ENCODE measurements at places on chromosomes 1 and 21.

DNA sequence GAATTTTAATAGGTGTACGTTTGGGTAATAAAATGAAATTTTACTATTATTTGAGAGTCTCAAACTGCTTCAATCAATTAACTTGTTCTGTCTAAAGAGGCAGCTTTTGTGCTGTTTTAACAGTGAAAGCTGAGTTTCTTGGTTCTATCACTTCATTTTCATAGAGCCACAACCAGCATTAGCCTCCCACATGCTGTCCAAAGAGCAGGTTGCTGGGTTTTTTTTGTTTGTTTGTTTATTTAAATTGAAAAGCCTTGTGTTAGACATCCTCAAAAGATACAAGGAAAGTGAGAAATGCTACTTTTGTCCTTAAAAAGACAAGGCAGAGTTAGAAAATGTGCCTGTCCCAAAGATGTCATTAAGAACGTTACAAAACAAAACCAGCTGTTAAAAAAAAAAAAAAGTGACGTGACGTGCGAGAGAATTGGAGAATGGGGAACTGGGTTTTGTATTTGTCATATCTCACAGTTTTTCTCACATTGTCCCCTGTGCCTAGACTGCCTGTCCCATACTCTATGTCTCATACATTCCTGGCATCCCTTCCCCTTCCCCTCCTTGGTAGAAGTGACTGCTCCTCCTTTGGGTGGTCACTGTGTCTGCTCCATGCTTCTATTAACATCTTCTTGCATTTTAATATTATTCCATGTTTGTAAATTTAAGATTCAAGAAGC, 63.1 kb upstream of the CD34 start:
- DNase-seq, result no peak

DNA sequence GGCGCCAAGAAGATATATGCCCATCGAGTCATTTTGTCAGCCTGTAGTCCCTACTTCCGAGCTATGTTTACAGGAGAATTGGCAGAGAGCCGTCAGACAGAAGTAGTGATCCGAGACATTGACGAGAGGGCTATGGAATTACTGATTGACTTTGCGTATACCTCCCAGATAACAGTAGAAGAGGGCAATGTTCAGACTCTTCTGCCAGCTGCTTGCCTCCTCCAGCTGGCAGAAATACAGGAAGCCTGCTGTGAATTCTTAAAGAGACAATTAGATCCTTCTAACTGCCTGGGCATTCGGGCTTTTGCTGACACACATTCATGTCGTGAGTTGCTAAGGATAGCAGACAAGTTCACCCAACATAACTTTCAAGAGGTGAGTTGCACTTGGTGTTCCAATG, 19.1 kb downstream of the KLHL20 start:
- DNase-seq, result no peak

- DNase-seq, result no peak
Measured at GRCh38 chr1:192061556-192061955, 96.7 kb upstream of the RGS18 start.

GRCh38 chr1:211735208-211736170, 60.1 kb upstream of the NEK2 start:
- DNase-seq, result no peak

GRCh38 chr21:46489800-46490199, 31.1 kb downstream of the DIP2A start:
- DNase-seq, result no peak

- no peak for DNase-seq
Measured at GRCh38 chr21:22743085-22743484, 1744.9 kb downstream of the NCAM2 start.

GRCh38 chr1:245707941-245708340, 553.2 kb downstream of the KIF26B start:
- no peak for DNase-seq

DNA sequence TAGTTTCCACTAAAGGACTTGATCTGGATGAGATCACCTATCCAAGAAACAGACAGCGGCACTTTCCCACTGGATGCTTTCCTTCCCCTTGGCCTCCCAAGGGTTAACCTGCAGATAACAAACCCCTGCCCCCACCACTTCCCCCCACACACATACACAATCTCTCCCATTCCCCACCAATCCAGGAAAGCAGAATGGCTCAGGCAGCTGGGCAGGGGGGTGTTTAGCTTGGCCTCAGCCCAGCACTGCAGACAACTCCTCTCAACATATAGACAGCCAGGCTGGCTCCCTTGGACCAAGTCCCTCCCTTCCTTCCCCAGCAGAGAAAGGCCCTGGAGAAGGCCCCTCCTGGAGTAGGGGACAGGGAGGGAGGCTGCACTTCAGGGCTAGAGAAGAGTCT, 24.6 kb downstream of the PLEKHA6 start:
- no peak for DNase-seq

- DNase-seq, result no peak
Measured at GRCh38 chr1:112105557-112105956, 116.1 kb upstream of the KCND3 start.

GRCh38 chr1:4614371-4615137, 39.9 kb upstream of the AJAP1 start:
- DNase-seq, result no peak

Data from NCI-H510A treated with DMSO at 0.1 percent for 48 hours (cell line).